ENCODE measurements at places on chromosomes 7 and 10. TPM values are rescaled to one million over a fixed set of nuclear protein-coding genes. Genes with fewer than 3 reads are reported as not detected.

The SEPHS1 gene
- total RNA-seq = 61.9 TPM

The CLDN15 gene
- 18.2 TPM for total RNA-seq

The SSBP1 gene
- total RNA-seq = 244 TPM

The MSS51 gene
- 2.6 TPM for total RNA-seq

The SLC39A12 gene
- total RNA-seq = not detected

The CNPY4 gene
- total RNA-seq = 19.1 TPM

The DLX6 gene
- total RNA-seq = not detected

The SYCE1 gene
- 0.62 TPM for total RNA-seq

The GLRX3 gene
- 145 TPM for total RNA-seq

The TMEM229A gene
- not detected for total RNA-seq

The NPC1L1 gene
- total RNA-seq = not detected

The MEIG1 gene
- total RNA-seq = not detected

The GDF2 gene
- total RNA-seq = not detected

The ATRNL1 gene
- 0.87 TPM for total RNA-seq

The DCLRE1C gene
- total RNA-seq = 21.0 TPM

The HMX2 gene
- total RNA-seq = not detected

The SH2D4B gene
- not detected for total RNA-seq

The IFIT1B gene
- not detected for total RNA-seq

The SFMBT2 gene
- total RNA-seq = 27.7 TPM
